ENCODE measurements at places on chromosomes 2 and 18. TPM values are rescaled to one million over a fixed set of nuclear protein-coding genes. Genes with fewer than 3 reads are reported as not detected.
A peak's percentile ranks its signal among the peaks of the same experiment; 100 is the strongest.

GALR1 gene
- total RNA-seq = 0.10 TPM

ABCG5 gene
- 0.05 TPM for total RNA-seq

ITPRIPL1 gene
- total RNA-seq = 1.8 TPM

SCYGR4 gene
- total RNA-seq = not detected

AQP12A gene
- total RNA-seq = not detected

GRP gene
- total RNA-seq = not detected

HOXD11 gene
- total RNA-seq = 0.25 TPM

DPYSL5 gene
- 0.09 TPM for total RNA-seq

EN1 gene
- 0.21 TPM for total RNA-seq

- no peak for ATAC-seq
Observed at GRCh38 chr2:173979751-173980351, 14.7 kb upstream of the SP3 start.

DNA sequence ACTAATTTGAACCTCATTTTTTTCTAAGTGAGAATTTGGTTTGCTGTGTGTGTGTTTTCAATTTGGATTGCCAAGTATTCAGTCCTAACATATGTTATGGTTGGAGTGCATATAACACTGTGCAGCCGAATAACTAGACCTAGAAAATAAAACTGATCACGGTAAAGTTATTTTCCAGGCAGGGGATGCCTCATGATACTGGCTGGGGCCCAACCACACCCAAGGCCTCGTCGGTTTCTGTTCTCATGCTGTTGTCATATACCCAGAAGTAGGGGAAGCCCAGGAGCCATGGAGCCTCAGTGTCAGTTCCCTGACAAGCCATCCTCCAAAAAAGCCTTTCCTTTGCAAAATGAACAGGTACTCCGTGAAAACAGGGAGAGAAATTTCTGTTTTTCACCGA, 160.2 kb downstream of the GBX2 start:
- no peak for ATAC-seq

DNA sequence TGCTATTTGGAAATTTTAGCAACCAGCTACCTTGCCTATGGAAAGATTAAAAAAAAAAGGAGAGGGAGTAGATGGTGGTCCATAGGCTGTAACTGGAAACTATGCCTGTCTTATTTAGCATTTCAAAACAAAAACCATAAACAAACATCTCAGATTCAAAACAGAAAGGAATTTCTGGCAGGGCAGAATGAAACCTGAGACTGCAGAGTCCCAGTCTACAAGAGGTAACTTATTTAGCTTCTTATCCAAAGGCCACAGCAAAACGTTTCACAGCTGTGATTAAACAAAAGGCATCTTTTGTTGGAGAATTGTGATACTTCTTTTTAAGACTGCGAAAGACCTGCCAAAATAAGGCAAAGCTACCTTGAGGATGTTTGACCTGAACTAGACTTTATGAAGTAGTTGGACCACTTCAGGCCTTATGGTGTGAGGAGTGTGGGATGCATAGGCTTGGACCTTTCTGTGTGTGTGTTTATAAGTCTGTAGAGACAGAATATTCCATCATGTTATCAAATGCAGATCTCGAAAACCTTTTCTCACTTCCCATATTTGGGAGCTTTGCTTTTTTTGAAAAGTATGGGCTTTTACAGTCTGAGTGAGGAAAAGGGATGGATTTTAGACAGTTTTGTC, 11.0 kb downstream of the CRIM1 start:
- ATAC-seq = peak; percentile 26

GRCh38 chr2:190947711-190948251, 66.2 kb downstream of the STAT1 start:
- no peak for ATAC-seq

- ATAC-seq = no peak
Observed at GRCh38 chr18:59505356-59505755, 146.3 kb upstream of the LMAN1 start.

DNA sequence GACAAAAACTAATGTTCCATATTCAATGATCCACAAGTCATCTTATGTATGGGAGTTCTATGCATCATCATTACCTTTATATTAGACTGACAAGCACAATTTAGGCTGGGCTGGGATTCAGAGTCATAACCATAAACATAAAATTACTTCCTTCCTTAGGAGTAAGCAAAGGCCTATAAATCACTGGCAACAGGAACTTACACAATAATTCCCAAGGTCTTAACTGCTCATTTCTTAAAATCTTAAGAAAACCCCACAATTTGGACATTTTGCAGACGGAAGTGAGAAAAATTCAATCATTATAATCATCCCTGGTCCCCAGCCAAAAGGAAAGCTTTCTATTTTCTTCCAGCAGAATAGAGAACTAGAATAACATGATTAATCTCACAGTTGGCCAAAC, 232.3 kb downstream of the DYM start:
- no peak for ATAC-seq

DNA sequence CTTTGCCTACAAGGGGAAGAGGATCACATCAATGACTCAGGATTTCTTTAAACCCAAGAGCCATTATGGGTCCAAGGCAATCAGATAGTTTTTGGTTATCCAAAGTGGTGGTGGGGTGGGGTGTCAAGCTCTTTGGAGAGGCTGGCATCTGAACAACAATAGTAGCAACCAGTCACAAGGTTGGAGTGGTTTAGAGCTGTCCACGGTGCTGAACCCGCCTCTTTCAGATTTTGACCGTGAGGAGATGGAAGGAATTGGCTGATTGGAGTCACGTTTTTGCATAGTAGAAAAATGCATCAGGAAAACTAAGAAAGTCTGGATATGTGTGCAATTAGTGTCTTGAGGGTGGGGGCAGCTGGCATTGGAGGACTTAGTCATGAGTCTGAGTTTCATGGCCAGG, 159.9 kb downstream of the LOXHD1 start:
- no peak for ATAC-seq

DNA sequence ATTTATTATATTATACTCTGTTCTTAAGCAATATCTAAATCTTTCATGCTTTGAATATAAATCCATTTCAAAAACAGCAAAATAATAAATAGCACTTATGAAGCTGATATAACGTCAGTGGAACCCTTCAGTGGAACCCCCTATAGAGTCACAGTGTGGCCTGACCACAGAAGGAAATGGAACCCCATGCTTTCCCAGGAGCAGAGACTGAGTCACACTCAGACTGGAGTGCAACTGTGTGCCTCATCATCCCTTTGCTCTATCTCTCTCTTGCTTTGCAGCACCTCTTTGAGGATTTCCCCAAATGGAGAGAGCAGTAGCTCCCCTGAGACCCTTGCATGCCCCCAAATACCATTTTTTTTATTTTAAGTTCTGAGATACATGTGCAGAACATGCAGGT, 13.1 kb downstream of the NXPH2 start:
- ATAC-seq = no peak

DNA sequence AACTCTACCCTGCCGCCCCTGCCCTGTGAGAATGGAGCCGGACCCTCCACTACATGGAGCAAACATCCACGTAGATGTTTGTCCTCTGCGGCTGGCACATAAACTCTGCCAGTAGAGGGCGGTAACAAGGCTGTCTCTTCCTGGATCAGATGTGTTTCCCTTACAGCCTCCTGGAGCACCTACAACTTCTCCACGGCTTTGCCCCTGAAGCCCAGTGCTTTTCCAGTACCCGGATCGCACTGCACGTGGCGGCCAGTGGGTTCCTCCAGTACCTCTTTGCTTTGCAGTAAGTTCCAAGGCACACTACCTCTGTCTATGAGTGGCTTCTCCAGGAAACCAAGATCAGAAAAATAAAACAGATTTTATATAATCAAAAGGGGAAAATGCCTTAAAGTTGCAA, 651.3 kb downstream of the DCDC2C start:
- no peak for ATAC-seq

- ATAC-seq = no peak
Observed at GRCh38 chr2:187768995-187769394, 214.8 kb upstream of the TFPI start.

- ATAC-seq = no peak
Observed at GRCh38 chr18:23992089-23992940, 22.2 kb upstream of the TTC39C start.

DNA sequence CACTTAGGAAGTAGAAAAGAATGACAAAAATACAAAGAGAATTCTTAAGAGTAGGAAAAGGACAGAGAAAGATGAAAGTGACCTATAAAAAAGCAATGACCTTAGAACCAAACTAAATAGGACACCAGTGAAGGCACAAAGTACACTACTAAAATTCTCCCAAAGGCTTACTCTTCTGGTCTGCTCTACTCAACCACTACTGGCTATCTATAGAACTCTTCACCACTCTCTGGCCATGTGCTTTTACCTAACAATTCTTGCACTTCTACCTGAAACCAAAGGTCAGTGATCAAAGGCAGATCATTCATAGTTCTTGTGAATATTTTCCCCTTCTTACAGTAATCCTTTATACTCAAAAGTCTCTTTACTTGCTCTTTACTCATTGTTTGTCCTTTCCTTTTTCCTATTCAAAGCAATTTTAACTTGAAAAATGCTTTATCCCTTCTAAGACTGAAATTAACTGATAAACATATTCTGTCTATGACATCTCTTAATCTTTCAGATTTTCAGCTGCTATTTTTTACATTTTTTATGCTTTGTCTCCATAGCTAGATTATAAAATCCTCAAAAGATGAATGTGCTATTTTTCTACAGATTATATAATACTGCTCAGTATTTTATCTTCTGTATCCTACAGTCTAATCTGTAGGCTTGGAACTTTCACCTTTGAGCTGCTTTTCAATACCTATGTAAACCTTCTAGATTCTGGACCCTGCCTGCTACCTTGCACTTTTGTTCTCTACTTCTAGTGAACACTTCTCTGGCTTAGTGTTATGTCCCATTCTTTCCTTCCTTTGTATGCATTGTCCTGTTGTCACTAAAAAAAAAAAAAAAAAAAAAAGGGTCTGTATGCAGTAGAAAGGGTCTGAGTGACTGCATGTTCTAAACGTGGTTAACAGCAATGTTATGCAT, 64.6 kb downstream of the NCKAP1 start:
- ATAC-seq = no peak

GRCh38 chr2:127275789-127276188, 18.2 kb downstream of the ERCC3 start:
- no peak for ATAC-seq

DNA sequence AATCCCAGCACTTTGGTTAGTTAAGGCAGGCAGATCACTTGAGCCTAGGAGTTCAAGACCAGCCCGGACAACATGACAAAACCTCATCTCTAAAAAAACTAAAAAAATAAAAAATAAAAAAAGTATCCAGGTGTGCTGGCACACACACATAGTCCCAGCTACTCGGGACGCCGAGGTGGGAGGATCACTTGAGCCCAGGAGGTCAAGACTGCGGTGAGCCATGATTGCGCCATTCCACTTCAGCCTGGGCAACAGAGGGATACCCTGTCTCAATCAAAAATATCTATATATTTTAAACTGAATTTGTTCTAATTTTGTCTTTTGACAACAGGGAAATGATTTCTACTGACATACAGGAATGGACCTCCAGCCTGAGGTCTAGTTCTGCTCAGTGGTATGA, 73.3 kb upstream of the MBOAT2 start:
- no peak for ATAC-seq

GRCh38 chr2:219254590-219255201, 978 bp upstream of the TUBA4A start:
- ATAC-seq = no peak

DNA sequence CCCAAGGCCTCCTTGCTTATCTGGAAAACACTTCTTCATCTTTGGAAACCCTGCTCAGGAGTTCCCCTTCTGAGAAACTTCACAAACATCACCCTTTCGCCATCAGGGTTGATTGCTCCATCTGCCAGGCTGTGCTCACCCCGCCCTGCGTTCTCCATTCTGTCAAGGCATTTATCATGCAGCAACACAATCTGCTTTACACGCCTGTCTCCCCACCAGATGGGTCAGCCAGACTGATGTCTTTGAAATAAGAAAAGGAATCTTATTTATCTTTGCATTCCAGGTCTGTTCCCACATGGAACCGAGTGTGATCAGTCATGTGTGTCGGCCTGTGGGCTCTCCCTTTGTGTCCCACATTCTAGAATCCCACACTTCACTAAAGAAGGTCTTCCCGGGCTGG, 110.0 kb upstream of the ARL4C start:
- peak; percentile 97 for ATAC-seq

GRCh38 chr2:98634406-98635092, 26.2 kb downstream of the UNC50 start:
- peak; percentile 61 for ATAC-seq

GRCh38 chr18:22257022-22257543, 87.7 kb downstream of the GATA6 start:
- ATAC-seq = peak; percentile 14

DNA sequence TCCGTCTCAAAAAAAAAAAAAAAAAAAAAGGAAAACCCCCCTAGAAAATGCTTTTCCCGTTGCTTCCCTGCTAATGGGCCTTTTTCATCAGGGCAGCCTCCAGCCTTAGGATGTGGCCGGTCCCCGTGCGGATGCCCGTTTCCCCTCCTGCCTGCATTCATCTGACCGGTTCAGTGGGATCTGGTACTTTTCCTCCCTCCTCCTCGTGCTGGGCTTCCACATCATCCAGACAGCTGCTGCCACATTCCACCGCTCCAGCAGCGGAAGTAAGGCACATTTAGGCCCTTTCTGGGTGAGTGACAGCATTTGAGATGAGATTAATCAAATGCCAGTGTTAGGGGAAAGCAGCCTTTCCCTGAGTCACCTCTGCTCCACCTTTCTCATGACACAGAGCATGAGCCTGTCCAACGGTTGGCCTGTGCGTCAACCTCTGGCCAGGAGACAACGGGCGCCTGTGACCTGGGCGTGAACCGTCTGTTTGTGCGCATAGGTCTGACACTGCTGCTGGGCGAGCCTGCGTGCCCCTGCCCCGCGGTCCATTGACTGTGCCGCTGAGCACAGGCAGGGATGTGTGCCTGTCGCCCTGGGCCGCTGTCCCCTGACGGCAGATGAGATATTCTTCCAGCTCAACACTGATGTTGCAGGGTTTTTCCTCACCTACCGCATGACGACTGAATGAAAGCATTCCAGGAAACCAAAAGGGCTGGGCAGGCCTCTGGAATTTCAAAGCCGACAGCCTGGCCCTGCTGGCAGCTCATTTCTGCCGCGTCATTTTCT, 174.0 kb downstream of the TGIF1 start:
- ATAC-seq = peak; percentile 80

- no peak for ATAC-seq
Observed at GRCh38 chr18:21761471-21762115, 21.0 kb downstream of the MIB1 start.

- ATAC-seq = no peak
Observed at GRCh38 chr18:5444269-5444668, 99.5 kb downstream of the EPB41L3 start.

GRCh38 chr18:33583901-33584300, 5.9 kb downstream of the ASXL3 start:
- no peak for ATAC-seq

DNA sequence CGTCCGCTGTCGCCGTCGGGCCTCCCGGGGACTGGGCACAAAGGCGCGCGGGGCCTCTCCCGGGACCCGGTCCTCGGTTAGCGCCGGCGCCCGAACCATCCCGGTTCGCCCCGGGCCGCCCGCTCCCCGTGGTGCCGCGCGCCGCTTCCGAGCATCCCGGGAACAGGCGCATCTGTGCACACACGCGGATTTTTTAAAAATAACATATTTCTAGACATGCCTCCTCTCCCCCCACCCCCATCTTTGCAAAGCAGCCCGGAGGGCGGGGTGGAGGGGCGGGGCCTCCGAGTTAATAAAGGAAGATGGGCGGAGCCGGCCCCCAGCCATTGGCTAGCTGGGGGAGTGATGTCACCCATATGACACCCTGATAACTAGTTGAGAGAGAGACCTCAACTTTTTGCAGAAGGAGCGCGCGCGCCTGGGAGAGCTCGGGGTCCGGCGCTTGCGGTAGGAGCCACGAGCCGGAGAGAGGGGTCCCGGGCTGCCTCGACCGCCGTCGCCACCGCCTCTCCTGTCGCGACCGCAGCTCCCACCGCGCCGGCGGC, at the start of gene SOX11:
Gene SOX11 (plus strand): TSS at position 400 of the 545 bp plus-strand sequence. CDS start 338 bp downstream, outside the sequence.
- peak; percentile 61 for ATAC-seq

GRCh38 chr2:142742371-142743214, 134.9 kb upstream of the KYNU start:
- ATAC-seq = peak; percentile 97
